ENCODE measurements at places on chromosomes 12 and 14.

DNA sequence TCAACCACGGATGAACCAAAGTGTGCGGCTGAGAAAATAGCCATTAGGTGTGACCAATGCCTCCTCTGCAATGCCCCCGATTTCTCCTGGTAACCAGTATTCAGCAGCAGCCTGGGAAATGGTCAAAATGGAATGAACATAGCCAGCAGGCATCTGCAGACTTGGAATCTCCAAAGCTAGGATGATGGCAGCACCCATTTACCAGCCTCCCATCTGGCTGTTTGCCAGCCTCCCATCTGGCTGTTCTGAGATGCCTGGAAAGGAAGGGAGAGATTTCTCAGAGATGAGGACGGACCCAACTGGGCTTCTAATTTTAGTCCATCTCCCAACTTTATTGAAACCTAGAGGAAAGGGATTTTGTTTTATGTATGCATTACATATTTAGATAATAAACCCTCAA, 16.2 kb downstream of the CLMN start:
- no peak for DNase-seq

DNA sequence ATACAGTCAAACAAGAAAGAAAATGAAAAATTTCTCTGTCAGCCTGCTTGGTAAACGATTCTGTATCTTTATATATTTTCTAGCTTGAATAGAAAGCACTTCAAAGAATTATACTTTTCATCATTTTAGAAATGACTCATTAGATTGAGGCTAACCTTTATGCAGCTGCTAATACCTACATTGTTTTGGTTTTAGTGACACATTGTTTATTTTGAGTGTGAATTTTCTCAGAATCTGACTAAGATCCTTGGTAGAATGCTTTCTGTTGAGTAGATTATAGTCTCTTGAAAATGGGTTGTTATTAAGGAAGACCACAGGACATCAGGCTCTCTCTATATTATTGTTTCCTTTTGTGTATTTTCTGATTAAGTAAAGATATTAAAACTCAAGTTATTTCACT, at the start of gene PMCH:
TSS of gene PMCH (minus strand) at position 45 of the 400 bp plus-strand sequence. CDS start 63 bp downstream, outside the sequence.
- DNase-seq, result no peak

DNA sequence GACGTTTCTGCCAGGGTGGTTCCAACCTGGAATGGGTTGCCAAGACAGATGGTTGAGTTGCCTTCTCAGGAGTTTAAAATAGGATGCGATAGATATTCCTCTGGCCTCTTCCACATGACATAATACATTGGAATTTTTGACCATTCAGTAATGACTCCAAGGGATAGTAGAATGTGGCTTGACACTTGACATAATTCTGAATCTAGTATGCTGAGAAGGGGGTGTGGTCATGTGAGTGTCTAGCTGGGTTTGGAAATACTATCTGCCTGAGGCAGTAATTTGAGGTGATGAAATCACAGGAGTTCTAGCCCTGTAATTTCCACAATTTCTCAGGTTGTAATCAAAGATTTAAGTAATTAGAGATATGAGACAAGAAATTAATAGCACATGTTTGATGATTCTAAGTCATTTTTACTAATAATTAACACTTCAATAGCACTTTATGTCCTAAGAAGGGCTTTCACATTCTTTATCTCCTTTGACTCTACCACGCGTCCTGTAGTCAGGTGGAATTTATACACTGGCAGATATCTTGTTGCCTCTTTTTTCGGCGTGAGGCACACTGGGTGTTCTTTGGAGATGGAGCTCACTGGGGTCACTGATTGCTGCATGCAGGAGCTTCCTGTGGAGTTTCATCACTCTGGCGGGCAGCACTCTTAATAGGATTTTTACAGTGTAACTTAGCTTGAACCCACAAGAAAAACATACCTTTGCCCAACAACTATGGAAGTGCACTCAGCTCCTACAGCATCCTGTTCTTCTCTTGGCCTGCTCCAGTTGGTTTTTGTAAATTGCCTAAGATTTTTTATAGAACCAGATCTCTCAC, 3.2 kb upstream of the AMIGO2 start:
- DNase-seq, result no peak

DNA sequence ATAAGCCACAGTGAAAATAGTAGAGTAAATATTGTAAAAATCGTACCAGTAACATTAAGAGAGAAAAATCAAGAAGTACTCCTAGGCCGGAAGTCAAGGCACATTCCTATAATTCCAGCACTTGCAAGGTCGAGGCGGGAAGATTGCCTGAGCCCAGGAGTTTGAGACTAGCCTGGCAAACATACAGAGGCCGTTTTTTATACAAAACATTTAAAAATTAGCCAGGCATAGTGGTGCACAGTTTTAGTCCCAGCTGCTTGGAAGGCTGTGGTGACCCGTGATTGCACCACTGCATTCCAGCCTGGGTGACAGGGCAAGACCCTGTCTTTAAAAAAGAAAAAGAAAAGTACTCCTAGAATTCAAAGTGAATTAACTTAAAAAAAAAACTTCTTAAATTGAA, 341.8 kb downstream of the C12orf50 start:
- DNase-seq, result no peak

DNA sequence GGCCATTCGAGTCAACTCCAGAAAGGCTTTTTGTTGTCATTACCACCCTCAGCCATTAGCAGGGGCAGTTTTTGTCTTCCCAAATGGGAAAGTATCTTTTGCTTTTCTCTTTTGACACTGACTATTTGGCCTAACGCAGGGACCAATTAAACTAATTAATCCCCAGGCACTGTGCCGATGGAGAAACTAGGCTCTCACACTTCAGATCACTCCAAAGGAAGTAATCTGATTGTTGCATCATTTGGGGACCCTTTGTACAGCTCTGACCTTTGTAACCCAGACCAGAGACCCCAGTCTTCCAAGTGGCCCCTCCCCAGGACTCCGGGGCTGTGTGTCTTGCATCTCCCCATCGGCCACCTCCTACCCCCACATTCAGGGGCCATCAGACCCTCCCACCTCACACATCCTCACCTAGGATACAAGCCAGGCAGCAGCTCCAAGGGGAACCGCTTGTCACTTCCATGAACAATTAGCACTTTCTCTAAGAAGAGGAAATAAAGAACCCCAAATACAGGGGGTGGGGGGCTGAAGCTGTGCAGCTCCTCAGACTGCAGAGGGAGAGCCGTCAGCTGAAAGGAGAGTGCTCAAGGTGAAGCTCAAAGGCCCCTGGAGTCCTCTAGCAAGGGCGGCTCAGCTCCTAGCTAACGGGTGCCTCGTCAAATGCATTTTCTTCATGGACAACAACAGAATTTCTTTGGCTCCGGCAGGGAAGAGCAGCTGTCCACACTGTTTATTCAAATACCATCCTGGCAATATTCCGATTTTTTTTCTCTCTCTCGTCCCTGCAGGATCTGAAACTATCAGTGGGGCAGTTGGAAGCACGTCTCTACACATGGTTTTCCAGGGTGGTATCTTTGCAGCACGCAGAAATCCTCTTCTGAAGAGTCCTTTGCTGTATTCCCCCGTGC, 64.3 kb upstream of the DIO3 start:
- no peak for DNase-seq

GRCh38 chr12:94717656-94718055, 67.3 kb upstream of the TMCC3 start:
- DNase-seq, result no peak

GRCh38 chr14:80095623-80096022, 115.7 kb downstream of the DIO2 start:
- DNase-seq, result no peak

DNA sequence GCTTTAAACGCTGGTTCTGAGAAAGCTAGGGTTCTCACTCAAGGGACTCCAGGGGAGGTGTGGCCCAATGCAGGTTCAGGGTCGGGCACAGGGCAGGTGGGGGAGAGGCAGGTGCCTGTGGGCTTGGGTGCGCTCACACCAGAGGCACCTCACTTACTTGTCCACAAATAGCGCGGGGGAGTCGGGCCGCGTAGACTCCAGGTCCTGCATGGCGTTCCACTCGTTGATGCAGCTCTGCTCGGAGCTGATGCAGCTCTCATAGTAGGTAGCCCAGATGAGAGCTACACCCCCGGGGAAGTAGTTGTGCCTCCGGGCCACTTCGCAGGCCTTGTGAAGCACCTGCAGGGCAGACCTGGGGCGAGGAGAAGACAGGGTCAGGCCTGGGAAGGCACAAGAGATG, 49.9 kb downstream of the SSH1 start:
- no peak for DNase-seq

DNA sequence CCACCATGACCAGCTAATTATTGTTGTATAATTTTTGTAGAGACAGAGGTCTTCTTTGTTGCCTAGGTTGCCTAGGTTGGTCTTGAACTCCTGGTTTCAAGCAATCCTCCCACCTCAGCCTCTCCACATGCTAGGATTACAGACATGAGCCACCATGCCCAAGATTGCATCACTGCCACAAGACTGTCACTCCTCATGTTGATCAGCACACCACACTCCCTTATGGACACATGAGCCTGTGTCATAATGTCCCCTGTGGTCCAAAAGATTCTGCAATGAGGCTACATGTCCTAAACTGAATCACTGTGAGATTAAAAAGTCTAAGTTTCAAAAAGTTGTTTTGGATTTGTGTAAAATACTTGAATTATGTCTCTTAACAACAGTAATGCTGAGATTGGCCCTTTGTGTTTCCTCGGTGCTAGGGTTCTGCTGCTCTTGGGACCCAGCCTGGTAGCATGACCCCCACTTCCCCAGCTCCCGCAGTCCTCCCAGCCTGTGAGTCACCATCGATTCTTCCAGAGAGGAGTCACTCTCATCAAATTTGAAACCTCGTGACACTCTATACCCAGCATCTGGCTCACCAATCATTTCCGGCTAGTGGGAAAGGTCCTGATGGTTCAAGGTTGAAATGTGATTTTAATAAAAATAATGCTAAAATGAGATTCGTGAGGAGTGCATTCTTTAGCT, 890.9 kb downstream of the VRK1 start:
- DNase-seq, result no peak

DNA sequence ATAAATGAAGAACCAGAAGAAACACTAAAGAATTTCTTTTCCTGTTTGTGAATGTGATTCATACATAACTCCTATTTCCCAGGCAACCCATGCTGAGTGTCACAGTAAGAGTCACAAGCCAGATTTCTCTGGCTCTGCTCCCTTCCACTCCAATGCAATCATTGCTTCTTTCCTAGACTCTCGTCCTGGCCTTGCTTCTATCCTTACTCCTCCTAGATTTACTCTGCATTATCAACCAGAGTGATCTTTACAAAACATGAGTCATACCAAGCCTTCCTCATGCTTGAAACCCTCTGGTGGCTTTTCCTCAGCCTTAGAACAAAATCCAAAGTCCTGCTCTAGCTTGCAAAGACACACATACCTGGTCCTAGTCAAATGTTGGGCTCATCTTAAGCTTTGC, 13.3 kb downstream of the IL22 start:
- DNase-seq, result no peak

DNA sequence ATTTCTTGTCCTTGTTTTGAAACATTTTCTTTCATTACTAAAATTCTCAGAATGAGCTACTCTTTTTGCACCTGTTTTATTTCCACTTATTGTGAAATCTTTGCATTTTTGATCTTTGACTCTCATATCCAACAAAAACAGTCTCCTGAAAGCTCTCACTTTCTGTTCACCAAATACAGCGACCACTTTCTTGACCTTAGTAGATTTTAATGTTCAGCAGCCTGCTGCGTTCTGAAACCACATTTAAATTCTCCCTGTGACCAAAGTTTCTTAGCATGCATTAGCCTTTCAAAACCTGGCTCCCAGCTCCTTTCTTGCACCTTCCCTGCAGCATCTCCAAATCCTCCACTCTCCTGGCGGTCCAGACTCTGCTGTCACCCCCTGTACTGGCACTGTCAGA, 404.4 kb upstream of the PDE3A start:
- no peak for DNase-seq

- no peak for DNase-seq
Observed at GRCh38 chr14:33386140-33386539, 447.5 kb downstream of the NPAS3 start.

DNA sequence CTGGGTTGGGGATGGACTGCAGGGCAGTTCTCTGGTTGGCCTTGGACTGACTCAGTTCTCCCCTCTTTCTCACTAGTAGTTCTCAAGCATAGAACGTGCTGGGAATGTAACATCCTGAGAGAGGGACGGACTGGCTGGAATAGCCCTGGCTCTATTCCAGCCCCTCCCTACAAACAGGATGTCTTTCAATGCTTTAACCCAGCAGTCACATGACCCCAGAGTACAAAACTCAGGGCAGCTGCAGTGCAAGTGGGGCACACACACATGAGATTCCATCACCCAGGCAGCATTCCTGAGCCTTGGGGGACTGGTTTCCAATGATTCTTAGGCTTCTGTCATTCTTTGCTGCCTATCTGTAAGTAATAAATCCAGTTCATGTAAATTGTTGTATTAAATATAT, 1.6 kb upstream of the ACOT6 start:
- DNase-seq, result no peak

DNA sequence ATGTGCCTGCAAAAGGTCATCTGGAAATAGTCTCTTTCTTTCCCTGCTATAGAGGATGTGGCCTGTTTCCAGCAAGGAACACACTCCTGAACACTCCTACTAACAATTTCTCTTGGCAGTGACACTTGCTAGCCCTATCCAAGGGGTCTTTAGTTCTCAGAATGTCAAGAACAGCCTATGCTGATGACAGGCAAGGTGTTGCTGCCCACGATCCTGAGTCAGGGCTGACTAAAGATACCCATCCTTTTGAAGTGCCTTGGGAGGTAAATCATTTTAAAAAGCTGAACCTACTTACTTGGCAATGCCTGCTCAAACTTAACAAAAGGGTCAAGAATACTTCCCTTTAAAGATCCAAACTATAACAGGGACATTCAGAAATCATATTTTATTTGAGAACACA, 1146.4 kb downstream of the VRK1 start:
- no peak for DNase-seq

GRCh38 chr12:24307716-24308335, 358.4 kb upstream of the SOX5 start:
- DNase-seq, result no peak

GRCh38 chr12:27652174-27652763, 44.0 kb upstream of the REP15 start:
- DNase-seq, result no peak

GRCh38 chr12:42382013-42382696, 56.2 kb downstream of the PPHLN1 start:
- DNase-seq, result no peak

- DNase-seq, result no peak
Observed at GRCh38 chr14:101546706-101547105, 14.6 kb upstream of the DIO3 start.

GRCh38 chr14:76514213-76514998, 138.5 kb downstream of the ESRRB start:
- DNase-seq, result no peak

GRCh38 chr12:28440081-28440608, 249.9 kb downstream of the CCDC91 start:
- DNase-seq, result no peak

DNA sequence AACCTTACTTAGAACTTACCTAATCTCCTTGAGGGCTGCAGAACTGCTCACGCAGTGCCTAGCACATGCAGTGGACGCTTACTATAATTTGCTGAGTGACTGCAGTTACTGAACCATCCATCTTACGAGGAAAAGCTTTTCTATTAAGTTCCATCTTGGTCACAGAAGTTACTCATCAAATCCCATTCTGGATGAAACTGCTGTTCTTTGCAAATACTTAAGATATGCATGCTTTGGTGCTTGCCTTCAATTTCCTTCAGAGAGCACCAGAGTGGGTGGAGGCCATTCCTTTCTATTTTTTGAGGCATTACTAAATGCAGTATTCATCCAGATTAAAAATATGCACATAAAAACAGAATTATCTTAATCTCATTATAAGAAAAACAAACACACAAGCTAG, 17.7 kb upstream of the PELI2 start:
- no peak for DNase-seq
